ENCODE measurements at places on chromosomes 5 and 9.

DNA sequence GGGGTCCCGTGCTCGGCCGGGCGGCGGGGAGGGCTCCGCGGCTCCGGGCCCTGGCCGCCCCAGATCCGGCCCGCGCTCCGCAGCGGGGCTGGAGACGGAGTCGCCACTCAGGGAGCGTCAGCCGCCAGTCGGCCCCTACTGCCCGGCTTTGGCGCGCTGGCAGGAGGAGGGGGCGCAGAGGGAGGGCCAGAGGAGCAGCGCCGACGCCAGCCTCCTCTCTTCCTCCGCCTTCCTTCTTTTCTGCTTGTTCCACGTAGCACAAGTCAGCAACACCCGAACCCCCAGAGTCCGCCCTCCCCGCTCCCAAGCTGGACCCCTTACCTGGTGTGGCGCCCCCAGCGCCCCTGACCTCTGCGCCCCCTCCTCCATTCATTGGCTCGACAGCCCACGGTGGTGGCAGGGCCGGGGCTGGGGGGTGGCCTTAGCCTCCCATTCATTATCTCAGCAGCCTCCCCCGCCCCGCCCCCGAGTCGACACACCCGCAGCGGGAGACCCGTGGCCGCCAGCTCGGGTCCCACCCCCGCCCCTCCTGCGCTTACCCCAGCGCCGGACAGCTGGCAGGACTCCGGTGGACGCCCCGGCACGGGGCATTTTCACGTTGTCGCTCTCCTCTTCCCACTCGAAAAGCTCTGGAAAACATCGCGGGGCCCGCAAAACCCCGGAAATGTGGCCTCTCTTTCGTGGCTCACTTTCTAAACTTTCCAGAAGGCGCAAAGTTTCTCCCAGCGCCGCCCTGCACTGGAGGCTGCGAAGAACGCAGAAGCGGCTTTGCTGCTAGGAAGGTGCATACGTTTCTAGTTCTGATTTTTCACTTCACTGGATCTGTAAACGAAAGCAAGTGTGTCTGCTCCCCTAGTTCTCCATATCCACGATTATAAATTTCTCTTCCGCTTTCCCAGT is at the start of gene LPAR1:
LPAR1 (minus strand) TSS at position 140 of the 900 bp plus-strand sequence. CDS start 66,353 bp downstream, outside the sequence.
- no peak for DNase-seq

GRCh38 chr5:40869384-40869783 is 28.2 kb downstream of the CARD6 start:
- DNase-seq, result no peak

DNA sequence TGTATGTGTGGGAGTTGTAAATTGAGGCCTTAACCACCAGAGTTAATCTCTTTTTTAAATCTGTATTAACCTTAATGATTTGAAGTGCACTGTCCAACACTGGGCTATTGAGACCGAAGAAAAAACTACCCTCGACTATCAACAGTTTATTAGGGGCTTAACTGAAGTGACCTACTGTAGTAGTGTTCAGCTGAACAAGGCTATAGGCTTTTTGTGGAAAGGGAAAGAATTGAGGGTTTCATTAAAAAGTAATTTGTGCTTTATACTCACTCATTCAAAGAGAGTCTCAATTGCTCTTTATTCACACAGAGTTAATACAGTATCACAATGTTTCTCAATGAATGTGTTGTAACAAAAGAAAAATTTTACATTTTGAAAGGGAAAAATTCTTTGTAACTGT is 267.5 kb downstream of the SLF1 start:
- DNase-seq, result no peak

DNA sequence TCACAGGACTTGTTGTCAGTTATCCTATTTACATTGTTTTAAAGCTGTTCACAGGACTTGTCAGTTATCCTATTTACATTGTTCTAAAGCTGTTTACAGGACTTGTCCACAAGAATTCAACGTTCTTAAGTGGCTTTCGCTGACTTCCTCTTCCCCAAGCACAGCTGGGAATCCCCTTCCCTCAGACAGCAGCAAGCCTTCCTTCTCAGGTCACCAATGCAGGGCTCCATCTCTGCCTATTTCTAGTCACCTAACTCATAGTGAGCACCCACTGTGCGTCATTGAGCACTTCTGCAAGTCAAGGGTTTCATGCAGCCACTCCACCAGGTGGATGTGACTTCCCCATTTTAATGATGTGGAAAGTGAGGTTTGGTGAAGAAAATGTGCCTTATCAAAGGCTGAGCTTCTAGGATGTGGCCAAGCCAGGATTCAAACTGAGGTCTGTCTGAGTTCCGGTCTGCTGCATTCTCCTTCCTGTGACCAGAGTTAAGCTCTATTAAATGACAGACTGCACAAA is 109.8 kb upstream of the ZNF462 start:
- DNase-seq, result no peak

- no peak for DNase-seq
These were observed 169.3 kb downstream of the OLFM1 start for GRCh38 chr9:135256581-135257354.

GRCh38 chr5:24497145-24497544 is 147.6 kb downstream of the CDH10 start:
- no peak for DNase-seq

- DNase-seq, result no peak
These were observed 68.0 kb downstream of the FGF10 start for GRCh38 chr5:44321144-44321725.

- no peak for DNase-seq
These were observed 198.1 kb upstream of the TRPC7 start for GRCh38 chr5:136563489-136563888.

- no peak for DNase-seq
These were observed 119.8 kb downstream of the SIL1 start for GRCh38 chr5:139078345-139078744.

DNA sequence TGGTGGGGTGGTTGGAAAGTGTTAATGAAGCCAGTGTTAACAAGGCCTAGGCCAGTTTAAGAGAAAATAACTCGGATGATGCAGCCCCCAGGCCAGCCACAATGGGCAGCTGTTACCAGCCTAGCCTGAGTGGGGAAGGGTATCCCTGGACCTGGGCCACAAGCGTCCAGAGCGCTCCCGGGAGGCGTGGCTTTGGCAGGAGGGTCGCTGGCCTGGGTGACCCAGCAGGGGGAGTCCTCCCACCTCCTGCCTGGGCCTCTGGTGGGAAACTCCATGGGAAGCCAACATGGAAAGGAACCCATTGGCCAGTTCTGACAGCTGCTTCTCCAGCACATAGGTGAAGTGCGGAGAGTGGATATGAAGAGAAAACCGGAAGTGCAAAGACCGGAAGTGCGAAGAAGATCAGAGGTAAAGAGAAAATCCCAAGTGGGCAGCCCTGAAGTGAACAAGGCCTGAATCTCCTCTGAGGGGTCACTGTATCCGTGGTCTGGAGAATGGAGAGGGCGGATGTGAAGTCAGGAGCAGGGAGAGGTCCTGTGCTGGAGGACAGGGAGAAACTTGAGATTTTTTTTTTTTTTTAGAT is 79.0 kb downstream of the ADCY2 start:
- DNase-seq, result no peak

DNA sequence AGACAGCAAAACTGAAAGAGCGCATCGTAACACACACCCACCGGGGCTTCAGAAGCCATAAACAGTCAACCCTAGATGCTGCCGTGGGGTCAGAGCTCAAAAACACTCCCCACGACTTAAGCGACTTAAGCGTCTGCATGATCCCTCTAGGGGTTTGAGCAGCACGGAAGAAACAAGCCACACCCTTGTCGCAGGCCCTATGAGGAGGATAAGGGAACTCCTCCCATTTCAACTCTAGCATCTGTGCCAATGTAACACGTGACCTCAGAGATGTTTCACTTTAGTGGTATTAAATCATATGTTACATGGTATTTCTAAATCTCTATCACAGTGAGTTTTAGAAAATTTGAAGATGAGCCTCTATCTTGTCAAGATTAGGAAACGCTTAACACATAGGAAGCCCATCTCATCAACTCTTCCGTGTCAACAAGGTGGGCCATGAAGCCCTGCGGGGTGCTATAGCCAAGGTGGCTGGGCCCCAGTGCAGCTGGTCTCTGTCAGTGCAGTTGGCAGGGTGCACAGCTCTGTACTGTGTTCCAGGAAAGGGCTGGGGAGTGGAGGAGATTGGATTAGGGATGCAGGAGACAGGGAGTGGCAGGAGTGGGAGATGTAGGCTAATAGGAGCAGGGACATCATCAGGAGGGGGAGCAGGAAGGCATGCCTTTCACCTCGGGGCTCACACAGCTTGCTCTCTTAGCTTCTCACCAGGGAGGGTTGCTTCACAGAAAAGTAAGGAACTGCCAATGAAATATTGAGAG is 33.1 kb downstream of the ZCCHC9 start:
- DNase-seq, result no peak

DNA sequence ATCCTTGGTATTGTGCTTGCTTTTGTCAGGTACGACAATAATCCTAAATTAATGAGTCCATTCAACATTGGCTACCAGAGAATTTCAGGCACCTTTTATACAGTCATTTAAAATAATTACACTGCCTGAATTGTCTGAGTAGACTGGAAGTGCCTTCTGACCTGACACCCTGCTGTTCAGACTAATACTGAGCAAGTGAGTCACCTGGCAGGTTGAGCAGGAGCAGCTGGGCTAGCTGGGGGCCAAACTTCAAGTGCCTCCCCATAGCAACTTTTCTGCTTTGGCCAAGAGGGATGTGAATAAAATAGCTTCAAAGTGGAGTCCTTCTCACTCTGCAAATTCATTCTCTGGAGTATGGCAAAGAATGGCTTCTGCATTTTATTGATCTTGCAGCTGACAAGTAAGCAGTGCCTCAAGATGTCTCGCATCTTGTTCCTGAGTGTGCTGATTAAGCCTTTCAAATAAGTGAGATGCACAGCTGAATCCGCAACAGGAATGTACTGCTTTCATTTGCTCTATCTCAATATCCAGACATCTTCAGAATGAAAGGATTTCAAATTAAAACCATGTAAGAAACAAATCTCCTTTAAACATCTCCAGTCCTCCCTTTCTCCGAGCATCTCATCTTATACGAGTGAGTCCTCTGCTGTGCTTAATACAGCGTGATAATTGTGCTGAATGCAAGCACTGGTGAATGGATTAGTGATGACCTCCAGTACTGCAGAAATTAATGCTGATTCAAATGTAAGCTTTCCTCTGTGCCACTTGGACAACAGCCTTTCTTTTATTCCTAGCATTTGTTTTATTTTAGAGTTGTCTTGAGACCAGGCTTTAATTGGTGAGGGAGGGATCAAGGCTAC is 271.2 kb downstream of the EDIL3 start:
- DNase-seq, result no peak

- DNase-seq, result no peak
These were observed 117.9 kb downstream of the ZSWIM6 start for GRCh38 chr5:61449804-61450492.

DNA sequence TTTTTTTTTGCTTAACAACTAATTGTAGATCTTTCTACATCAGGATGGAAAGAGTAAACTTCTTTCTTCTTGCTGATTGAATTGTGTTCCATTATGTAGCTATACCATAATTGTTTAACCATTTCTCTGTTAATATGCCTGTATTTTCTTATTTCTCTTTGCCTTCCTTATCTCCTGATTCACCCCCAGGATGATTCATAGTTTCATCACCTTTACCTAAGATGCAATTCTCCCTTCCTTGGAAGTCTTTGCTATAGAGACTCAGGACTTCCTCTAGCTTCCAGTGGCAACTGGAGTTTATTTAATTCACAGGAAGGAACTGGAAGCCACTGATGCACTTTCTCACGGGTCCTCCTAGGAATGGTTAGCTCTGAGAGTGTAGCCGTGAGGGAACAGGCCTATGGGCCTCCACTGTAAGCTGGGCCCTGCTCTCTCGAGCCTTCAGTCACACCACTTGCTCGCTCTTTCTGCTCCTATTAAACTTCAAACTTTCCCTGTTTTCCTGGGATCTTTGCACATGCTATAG is 83.1 kb downstream of the FGF1 start:
- DNase-seq, result no peak

DNA sequence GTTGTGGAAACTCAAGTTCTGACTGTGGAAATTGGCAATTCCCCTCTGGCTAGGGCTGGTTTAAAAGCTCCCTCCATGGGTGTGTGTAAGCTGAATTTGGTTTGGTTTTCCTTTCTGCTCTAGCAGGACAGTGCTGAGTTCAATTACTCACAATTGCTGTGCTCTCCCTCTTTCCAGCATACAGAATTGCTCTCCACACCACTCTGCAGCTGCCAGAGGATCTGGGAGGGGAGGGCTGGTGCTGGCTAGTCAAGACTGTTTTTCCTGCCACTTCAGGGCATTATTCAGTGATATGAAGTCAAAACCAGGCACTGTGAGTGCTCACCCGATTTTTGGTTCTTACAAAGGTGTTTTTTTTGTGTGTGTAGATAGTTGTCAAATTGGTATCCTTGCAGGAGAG is 336.9 kb upstream of the SLC24A2 start:
- DNase-seq, result no peak

GRCh38 chr9:72983512-72984225 is 30.8 kb upstream of the ALDH1A1 start:
- DNase-seq, result no peak

DNA sequence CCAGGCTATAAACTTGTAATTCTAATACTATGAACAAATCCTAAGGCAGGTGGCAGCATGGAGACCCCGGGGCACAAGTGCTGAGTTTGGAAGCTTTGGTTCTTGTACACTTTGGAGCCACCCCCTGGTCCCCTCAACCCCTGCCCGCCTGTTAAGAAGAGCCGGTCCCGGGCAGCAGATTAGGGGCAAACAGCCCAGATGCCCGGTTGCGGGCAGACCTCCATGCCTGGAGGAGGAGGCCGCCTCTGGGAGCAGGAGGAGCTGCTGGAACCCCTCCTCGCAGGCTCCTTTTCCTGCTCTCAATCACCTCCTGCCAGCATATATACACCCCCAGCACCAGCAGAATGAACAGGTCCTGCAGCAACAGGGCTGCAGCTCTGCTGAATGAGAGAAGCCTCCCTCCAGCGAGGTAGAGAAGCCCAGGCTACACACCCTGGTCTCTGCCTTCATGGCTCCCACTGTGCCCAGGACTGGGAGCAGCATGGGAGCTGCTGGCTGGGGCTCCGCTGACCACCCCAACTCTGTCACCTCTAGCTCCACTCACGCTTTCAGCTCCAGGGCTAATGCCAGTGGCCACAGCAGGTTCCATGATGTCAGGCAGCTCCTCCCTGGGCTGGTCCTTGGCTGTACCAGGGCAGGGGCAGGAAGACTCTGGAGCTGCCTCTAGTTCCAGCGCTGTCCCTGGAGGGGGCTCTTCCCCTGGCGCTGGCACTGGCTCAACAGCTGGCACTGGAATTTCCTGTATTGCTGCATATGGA is 1713.5 kb upstream of the ACO1 start:
- DNase-seq, result no peak

- no peak for DNase-seq
These were observed 27.3 kb upstream of the ADAMTS6 start for GRCh38 chr5:65508978-65509377.
